ENCODE measurements at places on chromosomes 6 and 20.

DNA sequence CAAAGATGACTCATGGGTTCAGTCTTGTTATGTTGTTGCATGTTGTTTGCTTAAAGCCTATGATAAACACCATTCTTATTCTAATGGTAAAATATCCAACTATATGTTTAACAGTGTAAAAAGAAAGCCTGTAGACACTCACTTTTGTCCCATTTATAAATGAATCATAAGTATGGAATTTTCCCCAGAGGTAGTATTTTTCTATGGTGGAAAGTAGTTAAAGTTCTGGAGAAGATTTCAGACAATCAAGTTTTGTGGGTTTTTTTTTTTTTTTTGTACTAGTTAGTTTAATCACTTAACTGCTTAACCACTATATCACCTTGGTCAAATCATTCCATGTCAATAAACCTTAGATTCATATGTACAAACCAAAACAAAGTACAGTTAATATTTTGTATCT lies 35.8 kb downstream of the PTCHD4 start:
- peak; percentile 19 for DNase-seq

- DNase-seq, result peak; percentile 65
Observed at GRCh38 chr20:37356387-37356786, 10.4 kb downstream of the SRC start.

GRCh38 chr20:8330319-8330784 lies 198.3 kb downstream of the PLCB1 start:
- DNase-seq, result no peak

DNA sequence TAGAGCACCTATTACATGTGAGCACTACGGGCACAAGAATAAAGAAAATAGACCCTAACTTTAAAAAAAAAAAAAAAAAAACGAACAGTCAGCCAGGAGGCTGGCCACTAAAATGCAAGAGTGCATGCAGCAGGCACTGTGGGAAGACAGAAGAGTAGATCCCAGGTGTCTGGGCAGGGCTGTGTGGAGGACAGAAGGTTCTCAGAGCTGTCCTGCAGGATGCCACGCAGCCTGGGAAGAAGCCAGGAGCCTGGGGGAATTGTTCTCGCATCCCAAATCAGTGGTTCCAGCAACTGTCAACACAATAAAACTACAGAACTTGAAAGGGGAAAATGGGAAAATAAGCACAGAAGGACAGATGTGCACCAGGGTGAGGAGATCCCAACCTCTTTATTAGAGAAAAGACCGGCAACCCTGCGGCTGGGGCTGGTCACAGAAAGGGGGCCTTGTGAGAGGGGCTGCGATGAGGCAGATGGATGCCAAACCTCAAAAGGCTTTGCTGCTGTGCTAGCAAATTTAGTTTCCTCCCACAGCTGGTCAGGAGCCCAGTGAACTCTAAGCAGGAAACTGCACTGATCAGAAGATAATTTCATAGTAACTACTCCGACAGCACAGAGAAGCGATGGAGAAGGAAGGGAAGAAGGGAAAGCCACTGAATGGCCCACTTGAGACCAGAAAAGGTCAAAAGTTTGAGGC lies 30.9 kb downstream of the MAP3K5 start:
- no peak for DNase-seq

GRCh38 chr6:143215363-143215762 lies 154.7 kb downstream of the AIG1 start:
- no peak for DNase-seq

GRCh38 chr6:29685718-29686326 lies 4.9 kb upstream of the ZFP57 start:
- DNase-seq, result peak; percentile 20

DNA sequence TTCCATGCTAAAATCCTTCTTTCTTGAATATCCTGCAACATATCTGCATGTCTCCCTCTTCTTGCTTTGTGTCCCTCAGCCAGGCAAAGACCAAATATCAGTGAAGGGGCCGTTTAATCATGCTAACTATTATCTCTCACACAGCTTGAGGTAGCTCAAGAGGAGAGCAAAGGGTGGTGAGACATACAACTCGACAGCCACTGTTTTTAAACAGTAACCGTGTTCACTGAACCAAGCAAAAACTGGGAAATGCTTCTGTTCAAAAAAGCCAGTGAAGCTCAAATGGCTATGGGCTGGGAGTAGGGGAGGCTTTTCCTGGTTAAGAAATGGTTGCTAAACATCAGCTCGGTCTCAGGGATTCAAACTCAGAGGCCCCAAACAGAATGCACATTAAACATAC lies 83.4 kb downstream of the MAP7 start:
- DNase-seq, result no peak

DNA sequence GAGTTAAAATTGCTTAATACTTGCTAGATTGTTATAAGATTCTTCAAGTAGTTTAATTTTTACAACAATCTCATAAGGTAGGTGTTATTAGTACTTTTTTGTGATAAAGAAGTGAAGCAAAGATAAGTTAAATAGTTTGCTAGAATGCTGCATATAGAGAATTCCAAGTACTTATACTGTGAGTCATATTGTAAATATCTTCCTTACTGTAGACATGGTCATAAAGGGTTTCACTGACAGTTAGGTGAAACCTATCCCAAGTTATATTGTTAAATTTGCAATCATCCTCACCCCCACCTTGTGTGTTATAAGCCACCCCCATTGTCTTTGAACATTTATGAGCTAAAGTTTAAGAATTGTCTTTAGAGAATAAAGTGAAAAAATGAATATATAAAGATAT lies 142.0 kb downstream of the FAM83B start:
- peak; percentile 59 for DNase-seq

DNA sequence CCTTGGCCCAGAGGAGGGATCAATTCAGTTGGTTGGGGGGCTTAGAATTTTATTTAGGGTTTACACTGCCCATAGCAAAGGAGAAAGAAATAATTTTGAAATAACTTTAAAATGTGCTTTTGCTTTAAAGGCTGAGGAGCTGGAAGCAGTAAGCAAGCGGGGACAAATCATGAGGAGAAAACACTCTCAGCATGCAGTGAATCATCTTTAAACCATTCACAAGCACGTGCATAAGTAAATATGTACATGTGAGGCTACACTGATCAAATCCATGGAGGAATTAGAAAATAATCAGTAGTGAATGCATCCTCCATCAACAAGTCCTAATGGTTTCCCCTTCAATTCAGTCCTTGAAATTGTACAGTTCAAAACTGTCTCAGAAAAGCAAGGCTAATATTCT lies 181.0 kb downstream of the MTFR2 start:
- DNase-seq, result peak; percentile 72

DNA sequence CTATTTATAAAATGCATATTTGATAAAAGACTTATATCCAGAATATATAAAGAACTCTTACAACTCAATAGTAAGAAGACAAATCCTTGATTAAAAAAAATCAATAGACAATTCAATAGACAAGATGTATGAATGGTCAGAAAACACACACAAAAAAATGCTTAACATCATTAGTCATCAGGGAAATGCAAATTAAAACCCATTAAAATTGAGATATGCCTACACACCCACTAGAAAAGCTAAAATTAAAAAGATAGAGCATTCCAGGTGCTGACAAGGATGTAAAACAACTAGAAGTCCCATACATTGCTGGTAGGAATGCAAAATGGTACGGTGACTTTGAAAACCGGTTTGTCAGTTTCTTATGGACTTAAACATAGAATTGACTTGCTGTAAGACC lies 127.1 kb downstream of the TFAP2B start:
- no peak for DNase-seq

- DNase-seq, result peak; percentile 50
Observed at GRCh38 chr6:5205877-5206850, 54.6 kb downstream of the LYRM4 start.

DNA sequence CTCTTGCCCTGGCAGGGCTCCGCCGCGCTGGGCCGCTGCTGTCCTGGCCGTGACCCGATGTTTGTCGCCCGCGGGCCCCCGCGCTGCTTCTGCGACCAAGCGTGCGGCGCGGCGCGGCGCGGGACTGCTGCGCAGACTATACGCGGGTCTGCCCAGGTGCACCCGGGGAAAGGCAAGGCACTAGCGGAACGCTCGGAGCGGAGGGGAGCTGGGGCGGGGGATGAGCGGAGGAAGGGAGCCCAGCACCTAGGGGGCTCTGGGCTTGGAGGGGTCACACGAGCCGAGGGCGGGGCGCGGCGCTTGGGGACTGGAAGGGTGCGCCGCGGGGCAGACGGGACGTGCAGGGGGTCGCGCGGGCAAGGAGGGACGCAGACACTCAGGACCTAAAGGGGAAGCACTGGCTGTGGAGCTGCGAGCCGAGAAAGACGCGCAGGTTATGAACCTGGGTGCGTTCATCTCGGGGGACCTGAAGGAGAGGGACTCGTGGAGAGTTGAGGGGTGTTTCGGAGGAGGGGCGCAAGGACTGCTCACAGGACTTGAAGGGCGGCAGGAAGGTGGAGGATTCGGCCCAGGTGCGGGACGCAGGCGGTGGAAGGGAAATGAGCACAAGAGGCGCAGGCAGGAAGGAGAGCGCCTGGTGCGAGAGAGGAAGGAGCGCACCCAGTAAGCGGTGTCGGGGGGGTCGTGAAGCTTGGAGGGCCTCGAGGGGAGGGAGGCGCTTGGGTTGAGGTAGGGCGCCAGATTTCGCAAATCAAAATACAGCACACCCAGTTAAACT lies 40.8 kb upstream of the ZNFX1 start:
- DNase-seq, result no peak

DNA sequence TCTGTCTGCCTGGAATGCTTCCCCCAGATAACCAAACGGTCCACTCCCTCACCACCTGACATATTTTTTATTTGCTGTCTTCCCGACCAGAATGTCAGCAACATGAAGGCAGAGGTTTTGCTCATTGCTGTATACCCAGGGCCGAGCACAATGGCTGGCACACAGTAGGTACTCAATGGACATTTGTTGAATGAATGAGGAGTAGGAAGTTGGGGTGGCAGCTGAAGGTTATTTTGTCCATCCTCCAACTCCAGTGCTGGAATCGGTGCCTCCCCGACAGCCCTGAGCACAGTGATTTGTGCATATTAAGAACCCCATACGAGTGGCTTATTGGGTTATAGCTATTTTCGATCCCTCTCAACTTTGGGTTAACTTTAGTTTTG lies 10.3 kb downstream of the DUSP15 start:
- no peak for DNase-seq
